T-helper 17 cell (primary cell): ENCODE measurements at places on chromosomes 1 and 21.

- peak; percentile 3 for DNase-seq
- peaks cover 2% of the 10 kb centered on the region for H3K36me3 ChIP-seq
- H3K4me1 ChIP-seq, result no peaks in the 10 kb centered on the region
- H3K27me3 ChIP-seq, result no peaks in the 10 kb centered on the region
- no peak overlapping the region for H3K4me3 ChIP-seq
These were observed 151.5 kb downstream of the PEX14 start for GRCh38 chr1:10626131-10626731.

DNA sequence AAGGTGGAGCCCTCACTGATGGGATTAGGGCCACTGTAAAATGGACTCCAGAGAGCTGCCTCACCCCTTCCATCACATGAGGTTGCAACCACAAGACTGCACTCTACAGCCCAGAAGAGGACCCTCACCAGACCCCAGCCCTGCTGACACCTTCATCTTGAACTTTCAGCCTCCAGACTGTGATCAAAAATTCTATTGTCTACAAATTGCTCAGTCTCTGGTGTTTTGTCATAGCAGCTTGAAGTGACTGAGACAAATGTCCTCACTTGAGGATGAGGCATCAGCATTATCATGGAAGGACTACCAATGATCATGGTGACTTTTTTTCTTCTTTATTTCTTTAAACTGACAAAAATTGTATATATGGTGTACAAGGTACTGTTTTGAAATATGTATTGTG lies 26.7 kb upstream of the TRIM17 start:
- peaks cover 21% of the 10 kb centered on the region for H3K4me1 ChIP-seq
- H3K27me3 ChIP-seq, result peaks cover 77% of the 10 kb centered on the region
- DNase-seq, result no peak
- H3K4me3 ChIP-seq, result no peak overlapping the region

GRCh38 chr1:93605812-93606512 lies 75.7 kb downstream of the BCAR3 start:
- peaks cover 14% of the 10 kb centered on the region for H3K4me1 ChIP-seq
- peaks cover 17% of the 10 kb centered on the region for H3K27me3 ChIP-seq
- H3K27ac ChIP-seq, result no peak overlapping the region
- DNase-seq, result no peak

GRCh38 chr21:37294679-37295078 lies 27.5 kb upstream of the VPS26C start:
- H3K4me3 ChIP-seq, result no peak overlapping the region
- DNase-seq, result no peak
- peaks cover 54% of the 10 kb centered on the region for H3K27me3 ChIP-seq
- peaks cover 2% of the 10 kb centered on the region for H3K4me1 ChIP-seq
- H3K36me3 ChIP-seq, result peaks cover 2% of the 10 kb centered on the region

GRCh38 chr1:39892601-39893595 lies 8.8 kb downstream of the MYCL start:
- DNase-seq, result no peak
- H3K4me1 ChIP-seq, result peaks cover 7% of the 10 kb centered on the region
- H3K36me3 ChIP-seq, result peaks cover 6% of the 10 kb centered on the region
- H3K4me3 ChIP-seq, result no peak overlapping the region
